Stimulated activated CD4-positive, alpha-beta T cell treated with anti-CD3 and anti-CD28 coated beads, Interleukin-2, amount 100 ng/mL, for 24 hours (primary cell): ENCODE measurements at places on chromosomes 16 and 17.

DNA sequence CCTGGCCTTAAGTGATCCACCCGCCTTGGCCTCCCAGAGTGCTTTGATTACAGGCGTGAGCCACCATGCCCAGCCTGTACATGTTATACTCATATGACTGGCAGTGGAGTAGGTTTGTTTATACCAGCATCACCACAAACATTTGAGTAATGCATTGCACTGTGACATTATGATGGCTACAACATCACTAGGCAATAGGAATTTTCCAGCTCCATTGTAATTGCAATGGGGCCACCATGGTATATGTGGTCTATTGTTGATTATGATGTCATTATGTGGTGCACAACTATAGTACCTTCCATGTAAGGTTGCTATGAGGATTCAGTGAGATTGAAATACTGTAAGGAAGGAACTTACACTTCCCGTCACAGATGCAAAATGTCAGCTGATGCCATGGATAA is 168.9 kb downstream of the COPRS start:
- DNase-seq, result no peak

DNA sequence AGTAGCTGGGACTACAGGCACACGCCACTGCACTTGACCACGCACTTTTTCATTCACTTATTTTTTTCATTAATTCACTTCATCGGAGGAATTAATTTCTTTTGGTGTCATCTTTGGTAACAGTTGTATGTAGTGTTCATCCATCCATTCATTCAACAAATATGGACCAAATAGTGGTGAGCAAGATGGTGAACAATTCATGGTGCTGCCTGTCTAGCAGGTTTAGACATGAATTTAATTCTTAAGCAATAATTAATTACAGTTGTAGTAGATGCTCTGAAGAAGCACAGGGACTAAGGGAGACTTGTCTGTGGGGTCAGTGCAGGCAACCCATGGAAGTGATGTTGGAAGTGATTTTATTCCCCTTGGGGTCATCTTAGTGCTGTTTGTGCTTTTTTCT is 22.4 kb downstream of the GDE1 start:
- DNase-seq, result no peak

- no peak for DNase-seq
These were observed 49.7 kb downstream of the LYRM1 start for GRCh38 chr16:20950294-20950693.

DNA sequence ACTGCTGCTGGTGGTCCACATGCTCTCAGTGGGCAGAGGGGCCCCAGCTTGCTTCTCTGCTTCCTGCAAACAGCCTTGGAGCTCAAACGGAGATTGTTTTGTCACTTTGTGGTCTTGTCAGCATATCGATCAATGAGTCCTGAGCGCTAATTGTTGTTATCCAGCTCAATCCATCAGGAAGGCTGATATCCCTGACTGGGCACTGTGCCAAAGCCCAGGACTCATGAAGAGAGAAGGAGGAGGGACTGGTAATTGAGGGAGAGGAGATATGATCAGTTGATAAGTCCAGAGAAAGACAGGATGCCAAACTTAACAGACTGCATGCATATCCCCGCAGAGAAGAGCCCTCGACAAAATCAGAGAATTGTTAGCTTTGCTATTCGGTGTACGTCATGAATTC is 58.6 kb upstream of the DNAH9 start:
- DNase-seq, result no peak

DNA sequence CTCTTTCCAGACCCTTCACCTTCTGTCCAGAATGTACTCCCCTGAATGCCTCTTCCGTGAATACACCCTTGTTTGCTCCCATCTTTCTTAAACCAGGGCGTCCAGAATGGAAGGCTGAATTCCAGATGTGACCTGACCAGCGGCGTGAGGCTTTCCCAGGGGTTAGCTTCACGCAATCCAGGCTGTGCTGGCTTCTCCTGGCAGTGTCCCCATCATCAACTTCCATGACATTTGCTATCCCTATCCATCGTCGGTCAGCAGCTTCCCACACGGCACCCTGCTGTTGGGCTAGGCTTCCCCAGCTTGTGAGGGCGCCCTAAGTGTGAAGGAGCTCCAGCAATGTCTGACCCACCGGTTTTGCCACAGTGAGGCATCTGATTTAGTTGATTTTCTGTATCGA is 339.8 kb upstream of the TNRC6C start:
- DNase-seq, result no peak

- DNase-seq, result no peak
These were observed 77.6 kb upstream of the MED9 start for GRCh38 chr17:17398943-17399926.

GRCh38 chr17:12987120-12987519 is 30.7 kb downstream of the ELAC2 start:
- no peak for DNase-seq

GRCh38 chr17:79429864-79430494 is 180.9 kb downstream of the RBFOX3 start:
- no peak for DNase-seq

- no peak for DNase-seq
These were observed 38.3 kb upstream of the ACSM2B start for GRCh38 chr16:20614186-20615141.

DNA sequence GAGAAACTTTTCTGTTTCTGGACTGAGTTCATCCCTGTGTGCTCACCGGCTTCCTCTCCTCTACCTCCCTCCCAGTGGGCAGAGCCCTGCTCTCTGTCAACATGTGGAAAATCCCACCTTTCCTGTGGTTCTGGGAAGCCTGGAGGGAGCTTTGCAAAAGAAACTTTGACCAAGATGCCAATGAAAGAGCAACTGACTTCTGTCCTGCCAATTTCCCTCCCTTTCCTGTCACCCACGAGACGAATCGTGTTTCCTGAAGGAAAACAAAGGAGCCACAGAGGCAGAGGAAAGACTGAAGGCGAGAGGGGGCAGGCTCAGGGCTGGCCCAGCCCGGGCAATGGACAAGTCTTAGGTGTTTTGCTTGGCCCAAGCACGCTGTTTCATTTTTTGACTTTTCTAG is 82.8 kb downstream of the PLCG2 start:
- no peak for DNase-seq

GRCh38 chr17:10814075-10814474 is 10.2 kb upstream of the TMEM238L start:
- DNase-seq, result no peak

- peak; percentile 37 for DNase-seq
These were observed 440 bp downstream of the NPRL3 start for GRCh38 chr16:138049-138417.

GRCh38 chr17:80692931-80693467 is 148.4 kb downstream of the RPTOR start:
- no peak for DNase-seq

DNA sequence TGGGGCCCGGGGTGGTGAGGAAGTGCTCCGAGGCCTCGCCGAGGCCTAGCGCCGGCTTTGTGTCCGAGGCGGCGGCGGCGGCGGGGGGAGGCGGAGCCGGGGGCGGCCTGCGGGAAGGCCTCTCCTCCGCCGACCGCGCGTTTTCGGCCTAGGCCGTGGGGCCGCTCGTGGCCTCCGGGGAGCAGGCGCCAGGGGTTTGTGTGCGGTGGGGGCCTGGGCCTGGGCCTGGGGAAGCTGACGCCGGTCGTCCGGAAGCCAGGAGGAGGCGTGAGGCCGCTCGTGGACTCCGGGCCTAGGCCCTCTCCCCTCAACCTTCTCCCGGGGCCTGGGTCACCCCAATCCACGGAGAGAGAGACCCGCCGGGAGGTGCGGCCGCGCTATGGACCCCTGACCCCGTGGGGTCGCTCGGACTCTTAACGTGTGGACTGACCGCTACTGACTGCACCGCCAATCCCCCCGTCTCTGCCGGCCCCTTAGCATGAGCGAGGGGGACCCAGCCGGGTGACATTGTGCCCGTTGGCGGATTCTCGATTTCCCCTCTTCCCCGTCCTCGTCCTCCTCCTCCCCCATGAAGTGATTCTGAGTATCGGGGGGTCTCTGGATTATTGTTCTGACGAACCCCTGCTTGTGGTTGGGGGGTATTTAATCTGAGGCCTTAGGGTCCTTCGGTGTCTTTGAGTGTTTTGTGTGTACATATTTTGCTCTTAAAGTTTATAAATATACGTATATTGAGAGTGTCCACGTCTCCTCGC is 660 bp downstream of the RBBP6 start:
- DNase-seq, result peak; percentile 63

DNA sequence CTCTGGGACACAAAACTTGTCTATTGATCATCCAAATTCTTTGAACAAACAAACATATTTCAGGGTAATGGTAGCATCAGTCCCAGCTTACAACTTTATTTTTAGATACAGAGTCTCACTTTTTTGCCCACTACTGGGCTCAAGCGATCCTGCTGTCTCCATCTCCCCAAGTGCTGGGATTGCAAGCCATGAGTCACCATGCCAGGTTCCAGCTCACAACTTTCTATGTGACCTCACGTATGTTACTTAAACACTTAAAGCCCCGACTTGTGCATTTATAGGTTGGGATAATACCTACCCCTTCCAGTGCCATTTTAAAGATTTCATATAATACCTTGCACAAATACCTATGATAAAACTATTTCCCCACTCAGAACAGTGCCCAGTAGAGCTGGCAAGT is 42.0 kb upstream of the KSR1 start:
- DNase-seq, result no peak

DNA sequence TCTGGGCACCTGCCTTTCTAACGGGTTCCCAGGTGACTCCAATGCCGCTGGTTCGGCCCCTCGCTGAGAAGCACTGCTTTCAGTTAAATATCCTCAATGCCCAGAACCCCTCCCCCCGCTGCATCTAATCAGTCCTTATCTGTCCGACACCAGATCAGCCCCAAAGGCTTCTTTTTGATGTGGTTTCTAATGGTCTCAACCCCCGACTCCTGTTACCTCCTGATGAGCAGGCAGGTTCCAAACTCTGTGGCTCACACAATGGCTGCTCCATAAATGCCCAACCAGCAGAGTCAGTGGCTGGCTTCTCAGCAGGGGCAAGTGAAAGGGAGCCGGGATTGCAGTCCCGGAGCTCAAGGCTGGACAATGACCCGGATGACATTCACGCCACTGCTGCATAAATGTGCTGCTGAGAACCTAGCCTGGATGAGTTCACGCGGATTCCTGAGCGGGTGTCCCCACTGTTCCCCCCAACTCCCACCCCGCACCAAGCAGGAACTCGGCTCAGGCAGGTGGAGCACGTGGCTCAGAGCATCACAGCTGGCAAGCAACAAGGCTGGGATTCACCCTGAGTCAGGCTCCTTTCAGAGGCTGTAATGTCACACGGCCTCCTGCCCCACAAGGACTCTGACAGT is 1.0 kb upstream of the SLC38A8 start:
- no peak for DNase-seq

DNA sequence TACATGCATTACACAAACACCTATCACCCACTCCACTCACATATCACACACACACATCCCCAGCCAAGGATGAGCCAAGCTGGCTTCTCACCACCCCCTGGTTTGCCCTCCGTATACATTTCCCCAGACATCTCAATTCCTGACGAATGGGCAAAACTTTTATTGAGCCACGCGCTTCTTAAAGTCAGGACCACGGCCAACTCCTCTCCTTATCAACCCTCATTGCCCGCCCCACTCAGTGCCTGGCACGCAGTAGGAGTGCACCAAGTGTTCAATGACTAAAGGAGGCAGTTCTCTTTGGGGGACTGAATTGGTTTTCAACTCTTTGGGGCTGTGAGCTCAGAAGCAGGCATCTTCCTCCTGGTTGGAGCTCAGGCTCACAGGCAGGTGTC is 22.5 kb upstream of the C16orf78 start:
- no peak for DNase-seq

DNA sequence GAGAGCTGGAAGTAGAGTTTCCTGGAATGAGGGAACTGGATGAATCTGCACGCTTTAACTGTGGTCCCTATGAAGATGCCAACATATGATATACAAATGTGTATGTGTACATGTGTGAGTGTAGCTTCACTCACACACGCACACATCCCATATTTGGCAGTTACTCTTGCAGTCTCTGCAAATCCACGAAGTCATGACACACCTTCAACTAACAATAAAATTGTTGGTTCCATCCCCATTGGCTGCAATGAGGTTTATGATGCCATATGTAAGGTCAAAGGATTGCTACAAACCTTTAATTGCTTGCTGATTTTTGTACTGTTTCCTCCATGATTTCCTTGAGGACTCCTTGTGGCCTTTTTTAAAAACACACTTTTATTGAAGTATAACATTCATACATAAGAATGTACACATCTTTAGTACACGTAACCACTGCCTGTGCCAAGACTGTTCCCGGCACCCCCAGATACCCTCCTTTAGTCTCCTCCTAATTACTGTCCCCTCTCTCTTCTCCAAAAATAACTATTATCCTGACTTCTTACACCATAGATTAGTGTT is 22.0 kb downstream of the MYO1D start:
- DNase-seq, result no peak

GRCh38 chr17:20066253-20066652 is 57.1 kb downstream of the SPECC1 start:
- DNase-seq, result no peak

- DNase-seq, result no peak
These were observed 65.0 kb downstream of the PARN start for GRCh38 chr16:14564861-14565687.

- DNase-seq, result no peak
These were observed 329.6 kb downstream of the CPPED1 start for GRCh38 chr16:12474047-12474446.

DNA sequence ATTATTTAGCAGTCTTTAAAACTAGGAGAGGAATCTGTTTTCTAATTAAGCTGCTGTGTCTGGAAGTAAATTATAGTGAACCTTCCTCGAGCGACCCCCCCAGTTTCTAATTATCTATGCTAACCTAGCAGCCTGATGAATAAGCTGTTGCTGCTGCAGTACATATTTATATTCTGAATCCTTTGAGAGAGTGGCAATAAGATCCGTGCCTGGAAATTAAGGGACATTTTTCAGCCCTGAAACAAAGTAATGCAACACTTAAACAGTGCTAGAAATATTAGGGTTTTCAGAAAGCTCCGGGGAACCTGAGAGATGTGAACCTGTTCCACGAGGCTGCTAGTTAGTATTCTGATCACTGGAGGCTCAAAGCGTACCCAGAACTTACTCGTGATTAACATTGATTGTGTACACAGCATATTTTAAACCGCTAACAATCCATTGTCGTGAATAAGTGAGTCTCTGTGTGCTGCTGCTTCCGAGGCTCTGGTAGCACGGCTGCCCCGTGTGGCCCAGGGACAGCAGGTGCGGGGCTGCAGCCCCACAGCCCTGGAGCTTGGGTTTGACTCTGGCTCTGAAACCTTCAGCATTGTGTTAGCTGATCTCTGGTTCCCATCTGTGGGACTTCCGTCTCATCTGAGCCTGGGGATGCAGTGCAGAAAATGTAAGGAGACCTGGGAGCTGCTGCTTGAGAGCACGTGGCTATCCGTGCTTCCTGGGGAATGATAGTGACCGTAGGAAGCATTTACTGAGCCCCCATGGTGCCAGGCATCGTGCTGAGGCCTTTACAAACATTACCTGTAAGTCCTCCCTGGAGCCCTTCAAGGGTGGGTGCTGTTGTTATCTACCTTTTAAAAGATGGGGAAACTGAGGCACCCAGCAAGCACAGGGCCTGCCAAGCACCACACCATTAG is 190.9 kb upstream of the CHMP6 start:
- DNase-seq, result no peak

GRCh38 chr16:49653173-49653570 is 202.7 kb downstream of the ZNF423 start:
- no peak for DNase-seq

GRCh38 chr17:48751733-48752398 is 23.3 kb upstream of the HOXB13 start:
- DNase-seq, result no peak
